ENCODE measurements at places on chromosomes 7 and 10. TPM values are rescaled to one million over a fixed set of nuclear protein-coding genes. Genes with fewer than 3 reads are reported as not detected.

Gene SFXN2
- total RNA-seq, result 4.1 TPM

Gene CAMK2B
- 99.5 TPM for total RNA-seq

Gene BTBD16
- not detected for total RNA-seq

Gene SORCS3
- 11.4 TPM for total RNA-seq

Gene IKZF1
- total RNA-seq, result 1.2 TPM

Gene RBM48
- 20.0 TPM for total RNA-seq

Gene CYP3A5
- total RNA-seq, result 1.6 TPM

Gene ACBD7
- total RNA-seq, result 10.6 TPM

Gene PDZD7
- 10.2 TPM for total RNA-seq

Gene TDRD1
- 0.41 TPM for total RNA-seq

Gene LIPF
- not detected for total RNA-seq

Gene HABP2
- total RNA-seq, result not detected

Gene GPR26
- total RNA-seq, result 5.3 TPM

Gene FEZF1
- not detected for total RNA-seq

Gene IL6
- total RNA-seq, result not detected

Gene LRRD1
- total RNA-seq, result 1.2 TPM

Gene ANKRD30A
- not detected for total RNA-seq

Data from frontal cortex (tissue), 4 donors.